ENCODE measurements at places on chromosomes 4 and X.

DNA sequence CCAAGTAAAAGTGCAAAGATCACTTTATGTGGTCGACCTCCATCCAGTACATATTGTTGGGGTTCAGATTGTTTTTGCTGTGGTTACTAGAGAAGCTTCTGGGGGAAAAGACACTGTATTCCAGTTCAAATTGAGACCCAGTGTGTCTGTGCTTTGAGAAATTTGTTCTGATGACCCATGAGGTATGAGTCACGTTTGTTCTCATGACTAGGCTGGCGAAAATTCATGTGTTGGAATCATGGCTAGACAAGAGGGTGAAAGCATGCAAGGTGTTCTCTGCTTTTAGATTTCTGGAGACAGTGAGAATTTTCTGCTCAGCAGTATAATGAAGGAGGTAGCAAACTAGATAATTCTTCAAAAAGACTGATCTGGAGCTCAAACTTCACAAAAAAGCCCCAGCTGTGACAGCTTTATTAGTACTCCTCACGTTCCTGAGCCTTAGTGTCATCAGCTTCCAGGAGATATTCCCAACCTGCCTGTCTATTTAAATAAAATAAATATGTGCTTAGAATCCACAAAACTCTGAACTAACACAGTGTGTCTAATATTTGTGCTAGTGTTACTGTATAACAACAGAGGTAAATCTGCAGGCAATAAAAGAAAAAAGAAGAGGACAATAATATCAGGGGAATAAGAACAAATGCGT lies 24.4 kb upstream of the FAM47B start:
- no peak for DNase-seq

DNA sequence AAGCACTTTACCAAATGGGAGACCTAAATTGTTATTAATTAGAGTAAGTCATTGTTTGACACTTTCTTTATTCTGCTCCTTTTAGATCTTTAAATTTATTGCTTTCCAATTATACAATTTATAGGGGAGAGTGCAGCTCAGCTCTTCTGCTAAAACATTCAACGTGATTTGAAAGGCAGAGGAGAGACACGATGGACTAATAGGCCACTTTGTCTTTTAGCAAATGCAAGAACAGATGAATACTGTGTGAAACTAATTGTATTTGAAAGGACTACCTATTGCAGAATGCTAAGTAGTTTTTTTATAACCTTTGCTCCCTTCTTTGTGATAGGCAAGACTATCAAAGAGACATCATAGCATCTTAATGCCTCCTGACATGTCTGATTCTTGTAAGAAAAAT lies 320.4 kb upstream of the KLF3 start:
- no peak for DNase-seq

- DNase-seq = no peak
These were observed 22.0 kb upstream of the STK26 start for GRCh38 chrX:132001127-132001526.

- DNase-seq = no peak
These were observed 79.1 kb downstream of the TRAPPC11 start for GRCh38 chr4:183738081-183738673.

DNA sequence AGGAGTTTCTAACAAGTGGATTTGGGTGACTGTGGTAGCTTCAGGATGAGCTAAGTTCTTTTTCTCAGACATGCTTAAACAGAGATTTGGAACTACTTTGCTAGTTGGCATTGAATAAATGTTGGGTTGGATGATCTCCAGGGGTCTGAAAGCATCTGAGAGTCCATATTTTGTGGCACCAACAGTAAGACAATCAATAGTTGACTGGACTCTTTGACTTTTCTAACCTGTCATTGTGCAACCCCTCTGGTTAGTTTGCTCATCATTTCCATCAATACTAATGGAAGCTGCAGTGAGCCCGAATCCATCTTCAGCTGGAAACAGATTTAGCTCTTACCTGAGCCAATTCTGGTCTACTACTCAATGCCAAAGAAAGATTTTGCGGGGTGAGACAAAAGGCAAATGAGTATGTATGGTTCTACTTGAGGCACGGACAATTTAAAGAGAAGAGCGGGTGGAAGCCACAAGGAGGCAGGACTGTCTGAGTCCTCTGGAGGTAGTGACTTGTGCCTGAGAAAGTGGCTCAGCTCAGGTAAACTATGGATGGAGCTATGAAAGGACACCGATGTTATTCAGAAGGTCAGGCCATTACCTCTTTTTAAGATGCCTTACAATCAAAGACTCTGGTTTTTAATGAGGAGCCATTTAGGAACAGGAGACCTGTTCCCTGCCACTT lies 118.7 kb downstream of the MID1IP1 start:
- DNase-seq = no peak
